ENCODE measurements at places on chromosomes 5 and 9. TPM values are rescaled to one million over a fixed set of nuclear protein-coding genes. Genes with fewer than 3 reads are reported as not detected.

DNA sequence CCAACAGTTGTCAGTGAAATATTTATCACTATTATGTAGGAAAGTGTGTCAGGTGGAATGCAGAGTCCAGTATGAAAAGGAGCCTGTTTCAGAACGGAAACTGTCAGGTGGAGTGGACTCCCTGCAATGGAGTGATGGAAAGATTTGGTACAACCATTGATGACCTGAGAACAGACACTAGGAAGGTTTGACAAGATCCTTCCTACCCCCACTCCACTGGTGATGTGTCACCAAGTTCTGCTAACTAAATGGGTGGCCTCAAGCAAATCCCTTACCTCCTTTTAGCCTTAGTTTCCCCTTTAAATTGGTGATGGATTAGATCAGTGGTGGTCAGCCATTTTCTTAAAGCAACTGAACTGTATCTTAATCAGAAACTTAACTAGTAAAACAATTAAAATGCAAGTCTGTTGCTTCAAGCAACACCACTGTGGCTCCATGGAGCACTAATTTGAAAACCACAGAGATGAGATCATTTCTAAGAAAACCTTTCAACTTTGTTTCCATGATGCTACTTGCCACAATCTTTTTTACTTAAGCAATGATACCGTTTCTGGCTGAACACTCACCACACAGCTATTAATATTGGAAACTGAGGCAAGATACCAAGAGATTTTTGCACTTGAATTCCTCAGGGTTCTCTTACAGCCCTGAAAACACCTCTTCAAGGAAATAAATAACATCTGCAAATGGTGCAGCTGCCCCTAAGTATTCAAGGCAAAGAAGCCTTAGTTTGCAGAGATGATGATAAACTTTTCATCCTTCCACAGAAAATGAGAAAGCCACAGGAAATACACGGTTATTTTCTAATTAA, 140.6 kb downstream of the ERCC6L2 start:
- DNase-seq, result no peak
- peaks cover 8% of the 10 kb centered on the region for H3K4me1 ChIP-seq
- no peak overlapping the region for H3K27ac ChIP-seq
- no peaks in the 10 kb centered on the region for H3K27me3 ChIP-seq
- no peaks in the 10 kb centered on the region for H3K36me3 ChIP-seq

GRCh38 chr5:82019342-82020138, 47.7 kb downstream of the ATG10 start:
- H3K36me3 ChIP-seq, result no peaks in the 10 kb centered on the region
- H3K4me1 ChIP-seq, result no peaks in the 10 kb centered on the region
- H3K4me3 ChIP-seq, result no peak overlapping the region

- no peaks in the 10 kb centered on the region for H3K36me3 ChIP-seq
- H3K4me3 ChIP-seq, result peak overlapping the region; percentile 75
- H3K27me3 ChIP-seq, result no peaks in the 10 kb centered on the region
- H3K27ac ChIP-seq, result no peak overlapping the region
Observed at GRCh38 chr9:69757996-69758675, 1.7 kb downstream of the PTAR1 start.

GRCh38 chr5:65742565-65743231, 20.7 kb downstream of the NLN start:
- H3K4me1 ChIP-seq, result no peaks in the 10 kb centered on the region
- DNase-seq, result no peak
- H3K27me3 ChIP-seq, result no peaks in the 10 kb centered on the region
- H3K27ac ChIP-seq, result no peak overlapping the region

DNA sequence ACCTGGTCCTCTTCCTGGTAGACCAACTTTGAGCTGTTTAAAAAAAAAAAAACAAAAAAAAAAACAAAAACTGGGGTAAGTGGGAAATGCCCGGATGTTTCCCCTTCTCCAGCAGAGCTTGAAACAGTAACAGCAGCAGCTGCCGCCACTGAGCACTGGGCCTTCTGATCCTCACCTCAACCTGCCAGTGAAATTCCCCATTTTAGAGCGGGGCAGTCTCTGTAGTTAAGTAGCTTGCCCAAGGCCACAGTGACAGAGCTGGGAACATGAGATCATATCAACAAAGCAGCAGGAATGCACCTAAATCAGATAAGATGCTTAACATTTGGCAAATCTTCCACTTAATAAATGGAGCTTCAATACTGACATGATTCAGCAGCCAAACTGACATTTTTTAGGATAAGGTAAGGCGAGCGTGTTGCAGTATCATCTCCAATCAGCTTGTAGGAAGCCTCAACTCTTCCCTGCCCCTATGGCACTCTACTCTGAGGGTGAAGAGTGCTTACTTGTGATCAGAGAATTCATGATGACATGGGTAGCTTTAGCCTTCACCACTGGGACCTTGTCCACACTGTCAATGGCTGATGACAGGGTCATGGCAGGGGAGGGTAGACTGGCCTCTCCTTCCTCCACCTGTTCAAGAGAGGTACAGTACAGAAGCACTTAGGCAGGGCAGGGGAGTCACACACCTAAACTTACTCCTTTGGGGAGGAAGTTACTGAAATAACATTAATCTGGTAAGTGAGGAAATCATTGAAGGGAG, 9.3 kb downstream of the KIAA1191 start:
- no peak overlapping the region for H3K4me3 ChIP-seq
- peaks cover 21% of the 10 kb centered on the region for H3K4me1 ChIP-seq
- H3K27me3 ChIP-seq, result no peaks in the 10 kb centered on the region
- no peak for DNase-seq

The PTGER4 gene
- 14.9 TPM for total RNA-seq

The ADAMTSL2 gene
- total RNA-seq, result 1.1 TPM
